ENCODE measurements at places on chromosomes 6 and 20.

DNA sequence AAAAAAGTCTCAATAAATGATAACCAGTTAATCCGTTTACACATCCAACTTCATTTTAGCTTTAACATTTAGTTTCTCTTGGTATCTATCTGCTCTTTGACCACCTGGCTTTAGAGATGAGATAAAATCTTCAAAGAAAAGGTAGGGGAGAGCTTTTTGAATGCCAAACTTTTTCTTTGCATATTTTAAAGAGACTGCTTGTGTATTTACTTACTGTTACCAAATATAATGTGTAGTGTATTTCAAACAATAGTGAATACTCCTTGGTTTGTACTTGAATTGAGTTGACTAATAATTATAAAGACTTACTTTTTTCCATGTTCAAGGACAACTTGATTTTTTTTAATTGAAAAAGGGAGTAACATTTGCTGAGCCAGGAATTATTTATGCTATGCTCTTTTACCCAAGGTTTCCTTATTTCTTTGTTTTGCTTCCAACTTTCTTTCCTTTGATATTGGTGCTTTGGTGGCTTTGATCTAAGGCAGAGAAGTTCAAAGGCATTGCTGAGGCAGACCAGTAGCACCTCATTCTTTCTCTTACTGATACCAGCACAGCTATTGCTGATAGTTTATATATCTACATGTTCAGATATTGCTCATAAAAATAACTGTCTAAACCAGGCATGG is 7.8 kb downstream of the CCDC170 start:
- DNase-seq: no peak

GRCh38 chr6:130675072-130675471 is 152.1 kb upstream of the SMLR1 start:
- no peak for DNase-seq

GRCh38 chr6:122657601-122658000 is 47.4 kb downstream of the PKIB start:
- DNase-seq: no peak

GRCh38 chr6:141103246-141103645 is 1029.5 kb upstream of the GJE1 start:
- no peak for DNase-seq

DNA sequence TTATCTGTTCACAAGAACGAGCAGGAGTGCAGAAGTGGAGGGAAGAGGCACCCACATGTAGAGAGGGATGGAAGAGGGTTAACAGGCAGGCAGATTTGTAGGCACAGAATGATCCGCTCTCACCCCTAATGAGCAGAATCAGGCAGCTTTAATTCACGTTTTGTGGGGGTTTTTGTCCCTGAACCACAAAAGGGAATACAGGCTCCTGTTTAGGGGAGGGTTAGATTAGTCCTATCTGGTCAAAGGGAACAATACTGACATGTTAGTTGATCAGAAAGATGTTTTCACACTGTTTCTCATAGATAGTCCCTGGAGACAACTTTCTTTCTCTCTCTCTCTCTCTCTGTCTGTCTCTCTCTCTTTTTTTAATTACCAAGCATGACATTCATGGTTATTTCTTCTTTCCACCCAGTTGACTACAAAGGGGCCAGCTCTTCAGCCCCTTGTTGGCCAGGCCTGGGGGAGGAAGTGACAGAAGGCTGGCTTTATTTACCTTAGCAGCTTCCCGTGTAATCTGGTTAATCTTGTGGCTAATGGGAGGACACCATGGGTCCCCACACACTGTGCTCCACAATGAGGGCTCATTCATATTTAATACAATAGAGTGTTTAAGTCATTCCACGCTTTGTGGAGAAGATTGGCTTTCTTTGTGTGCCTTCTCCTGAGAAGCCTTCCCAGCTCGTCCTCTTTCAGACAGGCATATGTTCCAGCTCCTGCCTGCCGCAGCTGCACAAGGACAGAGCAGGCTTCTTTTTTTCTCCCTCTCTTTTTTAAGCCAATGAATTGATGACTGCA is 958.8 kb downstream of the TFAP2A start:
- no peak for DNase-seq

DNA sequence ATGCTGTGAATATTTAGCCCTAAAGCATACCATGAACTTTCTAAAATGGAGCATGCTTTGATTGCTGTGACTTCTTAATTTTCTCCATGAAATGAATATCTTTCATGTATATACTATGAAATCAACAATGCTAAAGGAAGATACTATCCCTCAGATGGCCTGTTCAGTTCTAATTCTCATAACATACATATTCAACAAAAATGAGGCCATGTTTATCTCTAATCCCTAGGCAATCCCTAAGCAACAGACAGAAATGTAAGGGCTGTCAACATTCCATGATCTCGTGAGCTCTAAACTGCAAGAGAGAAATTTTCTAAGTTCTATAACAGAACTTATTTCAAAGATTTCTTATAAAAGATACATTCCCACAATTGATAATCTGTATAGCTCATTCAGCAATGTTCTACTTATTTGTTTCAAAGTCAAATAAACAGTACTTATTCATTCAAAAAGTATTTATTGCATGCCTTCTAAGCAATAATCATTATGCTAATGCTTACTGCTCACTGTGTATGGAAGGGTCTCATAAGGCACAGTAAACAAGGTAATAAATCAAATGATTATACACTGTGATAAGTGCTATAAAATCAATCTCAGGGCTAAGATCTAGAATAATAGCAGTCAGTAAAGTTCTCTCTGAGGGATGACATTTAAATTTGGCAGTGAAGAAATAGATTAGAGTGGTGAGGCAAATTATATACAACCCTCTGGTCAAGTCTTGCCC is 492.9 kb downstream of the PHF3 start:
- DNase-seq: no peak

- DNase-seq: no peak
Observed at GRCh38 chr20:43379239-43379917, 78.3 kb upstream of the SRSF6 start.

GRCh38 chr6:152701863-152702401 is 4.2 kb downstream of the MYCT1 start:
- no peak for DNase-seq

GRCh38 chr6:144307880-144308279 is 22.7 kb downstream of the UTRN start:
- no peak for DNase-seq

DNA sequence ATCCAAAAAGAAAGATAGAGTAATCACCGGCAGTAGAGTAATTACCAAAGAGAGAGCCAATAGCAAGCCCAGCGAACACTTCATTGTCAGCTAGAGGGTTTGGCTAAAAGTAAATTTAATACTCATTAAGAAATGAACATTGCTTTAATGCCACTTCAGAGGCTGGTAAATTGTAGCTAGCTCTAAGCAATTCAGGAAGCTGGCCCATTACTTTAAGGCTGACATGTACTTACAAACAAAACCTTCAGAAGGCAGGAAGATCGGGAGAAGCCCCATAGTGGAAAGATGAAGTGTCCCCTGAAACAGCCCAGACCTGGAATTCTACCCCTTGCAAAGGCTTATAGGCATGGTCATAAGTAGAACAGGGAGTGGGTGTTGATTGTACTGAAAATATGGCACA is 396.6 kb upstream of the ID4 start:
- no peak for DNase-seq

- no peak for DNase-seq
Observed at GRCh38 chr6:158663625-158664165, 13.8 kb downstream of the SYTL3 start.

- no peak for DNase-seq
Observed at GRCh38 chr6:18269253-18269652, 4.9 kb upstream of the DEK start.

DNA sequence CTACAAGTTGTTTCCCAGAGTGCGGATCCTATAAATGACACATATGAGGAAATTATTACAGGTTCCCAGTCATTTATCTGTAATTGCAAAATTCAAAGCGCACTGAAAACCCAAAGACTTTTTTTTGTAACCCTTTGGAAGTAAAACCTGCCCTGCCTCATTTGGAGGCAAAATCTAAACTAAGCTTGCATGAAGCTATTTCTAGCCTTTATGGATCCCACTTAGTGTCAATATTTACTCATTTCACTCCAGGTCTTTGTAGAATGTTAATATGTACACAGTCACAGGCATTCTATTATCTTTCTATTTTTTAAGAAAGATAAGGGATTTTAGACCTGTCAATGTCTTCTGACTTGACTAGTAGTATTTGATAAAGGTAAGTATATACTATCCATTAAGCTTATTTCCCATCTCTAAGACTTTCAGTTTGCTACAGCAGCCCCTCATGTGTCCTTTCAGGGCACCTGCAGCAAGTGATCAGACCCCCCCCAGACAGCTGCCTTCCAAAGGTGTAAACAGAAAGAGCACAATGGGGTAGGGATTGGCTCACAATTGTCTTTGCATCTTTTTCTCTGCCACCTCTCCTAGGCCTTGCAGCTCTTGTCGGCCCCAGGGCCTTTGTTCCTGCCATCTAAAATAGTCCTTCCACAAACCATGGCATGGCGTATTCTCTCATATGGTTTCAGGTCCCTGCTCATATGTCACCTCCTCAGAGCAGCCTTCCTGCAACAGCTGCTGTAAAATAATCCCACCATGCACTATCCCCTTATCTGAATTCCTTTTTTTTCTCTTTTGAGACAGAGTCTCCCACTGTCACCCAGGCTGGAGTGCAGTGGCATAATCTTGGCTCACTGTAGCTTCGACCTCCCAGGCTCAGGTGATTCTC is 1.3 kb upstream of the REPS1 start:
- DNase-seq: no peak
